Smooth muscle cell of the umbilical artery (primary cell): ENCODE measurements at places on chromosomes 1 and 21. TPM values are rescaled to one million over a fixed set of nuclear protein-coding genes. Genes with fewer than 3 reads are reported as not detected.

The FCRL6 gene
- total RNA-seq = not detected in 2 replicates

The RAB25 gene
- not detected in 2 replicates for total RNA-seq

The F13B gene
- total RNA-seq = not detected in 2 replicates

The RNU1-4 gene
- total RNA-seq = under 0.01 TPM in 2 replicates

The P3H1 gene
- total RNA-seq = 348 and 453 TPM in 2 replicates

The DCDC2B gene
- not detected in 2 replicates for total RNA-seq

The DNASE2B gene
- total RNA-seq = not detected in 2 replicates

The KIF17 gene
- 1.2 and 2.2 TPM in 2 replicates for total RNA-seq

The FCN3 gene
- total RNA-seq = not detected in 2 replicates

The E2F2 gene
- under 0.01 and 0.46 TPM in 2 replicates for total RNA-seq

The CSMD2 gene
- total RNA-seq = 7.1 and 10.9 TPM in 2 replicates

The SLAMF1 gene
- total RNA-seq = not detected in 2 replicates

The KCNJ9 gene
- total RNA-seq = not detected in 2 replicates

The CLDN17 gene
- total RNA-seq = not detected in 2 replicates

The ITLN2 gene
- not detected in 2 replicates for total RNA-seq

The PFKFB2 gene
- total RNA-seq = 6.7 and 9.8 TPM in 2 replicates

The TAL1 gene
- total RNA-seq = under 0.01 TPM in 1 of 2 replicates, not detected in the other

The TNFAIP8L2 gene
- not detected in 2 replicates for total RNA-seq

The USP21 gene
- 7.7 and 11.0 TPM in 2 replicates for total RNA-seq

The RAD54L gene
- 0.89 and 3.6 TPM in 2 replicates for total RNA-seq
